ENCODE measurements at places on chromosomes 7 and 10. TPM values are rescaled to one million over a fixed set of nuclear protein-coding genes. Genes with fewer than 3 reads are reported as not detected.

GRCh38 chr7:131108212-131108940, 219.3 kb upstream of the MKLN1 start:
- DNase-seq: no peak

- DNase-seq: no peak
These were observed 185.7 kb upstream of the AUTS2 start for GRCh38 chr7:69412331-69413146.

GRCh38 chr10:114483575-114483974, 79.3 kb upstream of the AFAP1L2 start:
- no peak for DNase-seq

DNA sequence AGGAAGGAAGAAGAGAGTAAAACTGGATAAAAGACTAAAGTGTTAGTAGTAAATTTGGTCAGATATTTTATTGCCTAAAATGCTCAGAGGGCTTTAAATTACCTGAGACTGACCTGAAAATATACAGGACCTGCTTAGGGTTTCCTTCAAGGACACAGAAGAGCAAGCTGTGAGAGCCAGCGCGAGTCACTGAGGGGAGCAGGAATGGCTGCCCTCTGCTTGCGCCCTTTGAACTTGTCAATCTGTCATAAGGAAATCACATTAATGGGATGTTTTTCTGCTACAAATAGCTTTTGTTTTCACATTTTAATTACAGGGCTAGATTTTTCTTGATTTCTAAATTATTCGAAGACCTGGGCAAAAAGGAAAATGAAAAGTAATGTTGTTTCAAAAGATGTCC, 26.9 kb downstream of the DNAJB9 start:
- no peak for DNase-seq

- DNase-seq: no peak
These were observed 168.4 kb downstream of the RELN start for GRCh38 chr7:103821092-103821491.

DNA sequence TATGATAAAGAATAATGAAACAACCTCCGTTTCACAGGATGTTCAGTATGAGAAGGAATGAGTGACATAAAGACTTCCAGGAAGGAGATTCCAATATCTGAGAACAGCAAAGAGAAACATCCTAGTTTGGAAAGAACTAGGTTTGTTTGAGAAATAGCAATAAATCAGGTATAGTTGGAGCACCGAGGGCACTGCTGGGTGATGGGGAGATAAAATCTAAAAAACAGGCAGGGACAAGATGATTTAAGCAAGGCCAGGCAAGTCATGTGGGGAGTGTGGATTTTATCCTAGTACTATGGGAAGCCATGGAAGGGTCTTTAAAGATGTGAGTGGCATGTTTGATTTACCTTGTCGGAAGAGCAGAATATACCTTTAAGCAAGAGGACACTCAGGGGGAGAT, 169.7 kb downstream of the SPAG6 start:
- no peak for DNase-seq

DNA sequence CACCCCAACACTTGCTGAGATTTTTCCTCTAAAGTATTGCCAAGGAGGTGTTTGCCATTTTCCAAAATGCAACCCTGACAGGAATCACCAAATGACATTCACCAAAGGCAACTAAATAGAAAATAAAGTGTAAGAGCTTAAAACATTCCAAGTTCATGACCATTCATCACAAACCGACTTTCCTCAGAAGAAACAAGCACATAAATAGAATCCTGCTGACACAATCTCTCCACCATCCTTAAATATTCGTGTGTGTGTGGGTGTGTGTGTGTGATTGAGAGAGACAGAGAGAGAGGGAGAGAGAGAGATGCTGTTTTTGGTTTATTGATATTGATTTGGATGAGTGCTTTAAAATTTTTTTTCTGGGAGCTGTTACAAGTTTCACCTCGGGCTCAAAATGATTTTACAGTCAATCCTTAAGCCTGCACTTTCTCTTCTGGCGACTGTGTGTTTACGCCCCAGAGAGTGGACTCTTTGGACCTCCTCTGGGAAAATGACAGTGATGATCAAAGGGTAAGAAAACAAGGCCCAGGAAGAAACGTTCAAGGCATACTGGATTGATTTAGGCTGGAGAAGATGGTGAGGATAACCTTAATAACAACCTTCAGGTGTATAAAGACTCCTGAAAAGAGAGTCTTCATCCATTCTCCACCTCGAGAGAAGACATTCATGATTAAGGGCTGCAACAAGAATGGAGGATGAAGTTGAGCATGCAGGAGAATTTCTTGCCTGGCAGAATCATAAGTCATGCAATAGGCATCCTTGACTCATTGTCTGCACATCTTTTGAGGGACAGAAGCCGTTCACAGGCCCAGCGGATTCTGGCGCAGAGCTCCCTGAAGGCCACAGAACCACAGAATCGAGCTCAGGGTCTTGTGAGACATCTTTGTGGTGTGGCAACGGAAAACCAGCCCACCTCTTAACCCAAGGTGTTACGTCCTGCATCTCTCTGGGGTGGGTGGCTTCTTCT, 104.4 kb upstream of the FGFR2 start:
- DNase-seq: no peak

GRCh38 chr7:13288516-13288915, 601.1 kb downstream of the ARL4A start:
- no peak for DNase-seq

METTL2B gene
- 28.1 TPM for total RNA-seq
